ENCODE measurements at places on chromosomes 3 and 15. TPM values are rescaled to one million over a fixed set of nuclear protein-coding genes. Genes with fewer than 3 reads are reported as not detected.

DNA sequence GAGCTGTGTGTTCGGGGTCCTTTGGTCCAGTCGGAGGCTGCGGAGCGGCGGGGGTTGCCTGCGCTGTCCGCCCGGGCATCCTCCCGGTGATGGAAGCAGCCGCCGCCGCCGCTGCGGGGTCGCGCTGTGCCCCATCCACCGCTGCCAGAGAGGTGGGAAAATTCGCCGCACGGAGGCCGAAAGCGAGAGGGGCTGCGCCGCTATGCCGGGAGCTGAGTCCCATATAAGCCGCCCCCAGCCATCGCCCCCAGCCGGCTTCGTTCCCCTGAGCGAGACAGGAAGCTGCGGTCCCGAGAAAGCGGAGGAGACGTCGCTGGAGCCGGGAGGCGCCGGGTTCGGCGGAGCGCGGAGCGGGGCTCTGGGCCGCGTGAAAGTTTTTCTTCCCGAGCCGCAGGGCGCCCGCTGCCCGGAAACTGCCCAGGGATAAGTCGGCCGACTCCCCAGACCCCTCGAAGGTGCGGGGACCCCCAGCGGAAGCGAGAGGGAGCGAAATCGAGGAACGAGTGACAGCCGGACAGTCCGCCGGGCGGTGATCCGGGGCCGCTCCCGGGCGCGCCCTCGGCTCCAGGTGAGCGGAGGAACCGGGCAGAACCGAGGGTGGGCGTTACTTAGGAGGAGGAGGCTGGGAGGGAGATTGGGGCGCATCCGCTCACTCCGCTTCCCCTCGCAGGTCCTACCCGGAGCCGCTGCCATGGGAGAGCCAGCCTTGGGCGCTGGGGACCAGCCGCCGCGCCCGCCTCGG lies 574 bp downstream of the CHST2 start:
- H3K4me1 ChIP-seq = peaks cover 15% of the 10 kb centered on the region
- H3K27me3 ChIP-seq = peaks cover 4% of the 10 kb centered on the region
- H3K36me3 ChIP-seq = no peaks in the 10 kb centered on the region
- peak overlapping the region; percentile 60 for H3K4me3 ChIP-seq

DNA sequence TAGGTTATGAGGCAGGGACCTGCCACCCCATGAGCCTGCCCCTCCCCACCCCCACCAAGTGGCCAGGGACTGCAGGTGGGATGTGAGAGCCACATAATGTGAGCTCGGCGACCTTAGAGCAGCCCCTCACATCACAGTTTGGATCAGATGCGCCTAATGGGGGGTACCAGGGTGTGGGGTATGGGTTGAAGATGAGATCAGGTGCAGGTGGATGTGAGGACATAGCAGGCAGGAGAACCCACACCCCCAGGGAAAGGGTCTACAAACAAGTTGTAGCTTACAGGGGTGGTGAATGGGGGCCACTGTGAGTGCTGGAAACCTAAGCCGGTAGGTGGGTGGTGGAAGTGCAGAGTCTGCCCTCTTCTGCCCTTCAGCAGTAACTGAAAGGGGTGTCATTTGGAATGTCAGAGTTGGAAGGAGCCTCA lies 94.0 kb downstream of the CORO2B start:
- H3K27ac ChIP-seq = no peak overlapping the region
- no peak overlapping the region for H3K4me3 ChIP-seq
- peaks cover 9% of the 10 kb centered on the region for H3K4me1 ChIP-seq
- no peaks in the 10 kb centered on the region for H3K36me3 ChIP-seq

DNA sequence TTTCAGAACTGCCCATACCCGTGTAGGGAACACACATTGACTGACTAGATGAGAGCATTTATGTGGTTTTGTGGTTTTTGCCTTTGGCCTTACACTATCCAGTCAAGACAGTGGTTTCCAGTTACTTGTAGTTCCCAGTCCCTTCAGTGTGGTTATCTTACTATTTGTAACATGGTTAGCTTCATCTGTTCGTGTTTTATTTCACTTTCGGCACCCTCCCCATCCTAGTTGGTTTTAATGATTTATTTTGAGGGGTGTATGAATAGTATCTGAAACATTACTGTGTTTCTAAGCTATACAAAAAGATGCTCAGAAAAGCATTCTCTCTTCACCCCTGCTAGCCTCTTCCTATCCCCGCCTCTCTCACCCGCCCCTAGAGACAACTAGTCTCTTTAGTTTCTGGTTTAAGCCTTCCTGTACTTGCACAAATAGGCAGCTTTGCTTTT lies 14.1 kb downstream of the LYSMD4 start:
- no peaks in the 10 kb centered on the region for H3K27me3 ChIP-seq
- no peak for DNase-seq
- H3K4me1 ChIP-seq = peaks cover 32% of the 10 kb centered on the region
- no peak overlapping the region for H3K27ac ChIP-seq
- no peak overlapping the region for H3K4me3 ChIP-seq

The CA12 gene
- total RNA-seq = 0.29 TPM

The IL16 gene
- 4.2 TPM for total RNA-seq
